ENCODE measurements at places on chromosomes 5 and 9. TPM values are rescaled to one million over a fixed set of nuclear protein-coding genes. Genes with fewer than 3 reads are reported as not detected.

INSYN2B gene
- 43.2 TPM for total RNA-seq

AHRR gene
- 33.7 TPM for total RNA-seq

ADRA1B gene
- total RNA-seq = 0.32 TPM

IL13 gene
- total RNA-seq = not detected

- peak; percentile 85 for DNase-seq
These were observed 59.7 kb downstream of the ELL2 start for GRCh38 chr5:95901676-95902627.

GRCh38 chr9:2526071-2526828 is 95.3 kb upstream of the VLDLR start:
- DNase-seq = peak; percentile 24

DNA sequence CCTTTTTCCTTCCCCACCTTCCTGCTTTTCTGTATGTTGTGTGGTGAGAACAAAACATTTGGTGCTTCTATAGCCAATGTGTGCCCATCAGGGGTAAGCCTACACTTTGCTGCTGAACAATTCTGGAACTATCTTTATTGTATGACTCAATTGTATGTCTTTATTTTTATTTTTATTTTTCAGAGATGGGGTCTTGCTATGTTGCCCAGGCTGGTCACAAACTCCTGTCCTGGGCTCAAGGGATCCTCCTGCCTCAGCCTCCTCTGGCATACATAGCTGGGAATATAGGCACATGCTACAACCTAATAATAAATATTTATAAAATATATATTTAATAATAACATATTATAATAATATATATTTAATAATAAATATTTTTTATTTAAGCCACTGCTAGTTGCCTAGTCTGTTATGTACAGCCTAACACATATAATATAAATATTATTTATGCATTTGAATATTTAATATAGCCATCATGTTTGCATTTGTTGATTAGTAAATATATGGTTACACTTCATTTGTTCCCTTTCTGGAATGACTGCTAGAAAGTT is 11.8 kb upstream of the DMXL1 start:
- DNase-seq = no peak

DNA sequence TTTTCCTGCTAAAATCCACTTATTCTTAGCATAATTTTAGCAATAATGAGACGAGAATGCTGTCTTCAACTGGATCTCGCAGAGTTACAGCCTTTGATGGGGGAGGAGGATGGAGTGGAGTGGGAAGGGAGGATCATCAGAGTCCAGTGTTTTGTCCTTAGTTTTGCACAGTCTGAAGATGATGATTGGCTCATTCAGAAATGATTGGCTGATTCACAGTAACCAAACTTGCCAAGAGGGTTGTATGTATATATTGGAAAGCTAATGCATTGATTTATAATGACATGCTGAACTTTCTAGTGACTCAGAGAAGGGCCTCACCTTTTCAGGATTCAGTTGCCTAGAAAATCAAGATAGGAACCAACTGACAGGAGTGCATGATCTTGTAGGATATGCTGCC is 448.0 kb downstream of the CCDC171 start:
- DNase-seq = no peak

DNA sequence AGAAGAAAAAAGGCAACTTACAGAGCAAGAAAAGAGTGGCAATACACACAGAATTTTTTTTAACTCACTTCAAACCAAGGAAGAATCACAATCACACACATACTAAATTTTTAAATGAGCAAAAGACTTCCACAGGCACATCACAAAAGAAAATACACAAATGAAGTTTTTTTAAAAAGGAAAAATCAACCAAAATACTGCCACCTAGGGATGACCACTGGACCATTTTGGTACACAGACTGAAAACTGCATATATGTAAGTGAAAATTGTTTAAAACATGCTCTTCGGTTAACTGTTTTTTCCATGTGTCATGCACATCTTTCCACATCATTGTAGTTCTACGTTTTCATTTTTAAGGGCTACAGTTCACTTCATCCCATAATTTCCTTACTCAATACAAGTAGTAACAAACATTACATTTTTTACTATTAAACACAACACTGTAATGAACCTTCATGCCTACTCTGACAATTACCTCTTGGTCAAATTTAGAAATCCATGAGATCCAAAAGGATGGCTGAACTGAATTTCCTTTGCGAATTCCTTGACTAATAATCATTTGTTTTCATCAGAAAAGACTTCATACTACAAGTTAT is 79.0 kb downstream of the FBXW11 start:
- DNase-seq = peak; percentile 40

DNA sequence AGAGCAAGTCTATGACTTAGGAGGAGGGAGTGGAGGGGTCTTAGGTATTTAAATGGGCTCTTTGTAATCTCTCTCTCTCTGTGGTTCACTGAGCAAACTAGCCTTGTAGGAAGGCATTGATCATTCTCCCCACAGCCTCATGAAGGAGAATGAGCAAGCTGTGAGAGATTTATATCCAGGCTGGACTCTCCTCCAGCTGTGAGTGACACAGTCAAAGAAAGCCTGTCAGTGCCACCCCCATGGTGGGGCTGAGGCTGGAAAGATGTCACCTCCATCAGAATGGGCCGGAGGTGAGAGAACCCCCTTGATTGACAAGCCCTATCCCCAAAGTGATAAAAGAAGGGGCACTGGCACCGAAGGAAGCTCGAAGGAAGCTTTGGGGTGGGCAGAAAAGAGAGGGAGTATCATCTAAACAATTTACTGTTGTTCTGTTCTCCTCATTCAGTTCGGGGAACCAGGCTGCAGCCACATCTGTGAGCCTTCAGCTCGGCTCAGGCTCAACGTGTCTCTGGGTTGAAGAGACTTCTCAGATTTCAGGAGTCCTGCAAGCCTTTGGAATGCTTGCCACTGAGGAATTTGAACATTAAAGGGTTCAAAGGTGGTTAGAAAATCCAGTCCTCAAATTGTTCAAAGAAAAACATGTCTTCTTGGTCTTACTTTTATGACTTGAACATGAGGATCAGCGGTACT is 538.2 kb upstream of the ZNF462 start:
- DNase-seq = no peak

- DNase-seq = no peak
These were observed 465.2 kb upstream of the RGMB start for GRCh38 chr5:98308231-98308630.
